H1 (cell line): ENCODE measurements at places on chromosomes 13 and 19. TPM values are rescaled to one million over a fixed set of nuclear protein-coding genes. Genes with fewer than 3 reads are reported as not detected.

GRCh38 chr13:50026788-50027473 is 11.7 kb downstream of the KCNRG start:
- no peak overlapping the region for H3K27ac ChIP-seq
- DNase-seq = no peak
- H3K4me3 ChIP-seq = no peak overlapping the region
- no peaks in the 10 kb centered on the region for H3K36me3 ChIP-seq

- H3K4me3 ChIP-seq = peak overlapping the region; percentile 98
- DNase-seq = no peak
- H3K4me1 ChIP-seq = no peaks in the 10 kb centered on the region
- H3K36me3 ChIP-seq = no peaks in the 10 kb centered on the region
- H3K27ac ChIP-seq = peak overlapping the region; percentile 99; the same call in 1 of the 2 replicates
Observed at GRCh38 chr19:37217480-37217774, 587 bp upstream of the ZNF383 start.

- H3K4me3 ChIP-seq = no peak overlapping the region
- no peak for DNase-seq
- peaks cover 31% of the 10 kb centered on the region for H3K27me3 ChIP-seq
- no peak overlapping the region for H3K27ac ChIP-seq
- no peaks in the 10 kb centered on the region for H3K36me3 ChIP-seq
Observed at GRCh38 chr13:25375727-25376358, 4.1 kb downstream of the ATP8A2 start.

Gene TSSK6
- polyA plus RNA-seq = 7.8 and 12.1 TPM in 2 replicates

Gene RFC3
- 17.0 and 26.4 TPM in 2 replicates for polyA plus RNA-seq

DNA sequence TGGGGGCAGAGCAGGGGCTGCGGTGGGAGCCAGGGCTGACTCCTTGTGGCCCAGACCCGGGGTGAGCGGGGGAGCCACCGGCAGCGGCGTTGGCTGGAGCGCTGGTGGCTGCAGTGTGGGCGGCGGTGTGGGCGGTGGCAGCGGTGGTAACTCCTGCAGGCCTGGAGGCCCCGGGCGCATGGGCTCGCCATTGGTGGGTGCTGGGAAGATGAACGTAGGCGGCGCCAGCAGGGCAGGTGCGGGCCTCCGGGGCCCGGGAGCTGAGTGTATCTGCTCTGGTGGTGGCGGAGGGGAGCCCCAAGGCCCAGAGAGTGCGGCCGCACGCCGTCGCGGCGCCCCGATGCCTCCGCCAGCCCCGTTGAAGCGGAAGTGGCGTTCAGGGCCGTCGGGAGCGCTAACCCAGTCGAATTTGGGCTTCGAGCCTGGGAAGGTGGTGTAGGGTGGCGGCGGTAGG is 2.0 kb downstream of the GGN start:
- H3K27me3 ChIP-seq = no peaks in the 10 kb centered on the region
- DNase-seq = no peak
- no peak overlapping the region for H3K27ac ChIP-seq
- peaks cover 10% of the 10 kb centered on the region for H3K36me3 ChIP-seq
- no peak overlapping the region for H3K4me3 ChIP-seq

- no peak overlapping the region for H3K4me3 ChIP-seq
- H3K4me1 ChIP-seq = no peaks in the 10 kb centered on the region
- H3K27me3 ChIP-seq = no peaks in the 10 kb centered on the region; the same call in 1 of the 2 replicates
- H3K27ac ChIP-seq = no peak overlapping the region
- no peaks in the 10 kb centered on the region; the same call in 1 of the 2 replicates for H3K36me3 ChIP-seq
- DNase-seq = no peak
Observed at GRCh38 chr13:113538689-113539058, 45.9 kb upstream of the TFDP1 start.

DNA sequence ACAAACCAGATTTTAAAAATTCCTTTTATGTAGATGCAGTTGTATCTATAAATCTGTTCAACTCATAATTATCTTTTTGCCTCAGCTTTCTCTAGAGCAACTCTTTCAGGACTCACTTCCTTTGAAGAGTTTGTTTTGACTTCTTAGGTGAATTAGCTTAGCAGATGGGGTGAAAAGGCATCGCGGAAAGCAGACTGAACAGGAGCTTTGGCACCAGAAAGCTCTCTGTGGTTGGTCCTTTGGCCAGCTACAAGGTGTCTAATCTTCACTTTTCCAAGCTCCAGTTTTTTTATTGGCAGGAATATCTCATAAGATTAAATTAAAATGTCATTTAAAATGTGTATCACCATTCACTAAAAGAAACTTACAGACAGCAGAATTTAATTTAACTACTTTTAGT is 60.6 kb upstream of the KLF12 start:
- H3K4me1 ChIP-seq = no peaks in the 10 kb centered on the region
- H3K27ac ChIP-seq = no peak overlapping the region
- H3K27me3 ChIP-seq = no peaks in the 10 kb centered on the region
- DNase-seq = no peak
- no peaks in the 10 kb centered on the region for H3K36me3 ChIP-seq
- H3K4me3 ChIP-seq = no peak overlapping the region

DNA sequence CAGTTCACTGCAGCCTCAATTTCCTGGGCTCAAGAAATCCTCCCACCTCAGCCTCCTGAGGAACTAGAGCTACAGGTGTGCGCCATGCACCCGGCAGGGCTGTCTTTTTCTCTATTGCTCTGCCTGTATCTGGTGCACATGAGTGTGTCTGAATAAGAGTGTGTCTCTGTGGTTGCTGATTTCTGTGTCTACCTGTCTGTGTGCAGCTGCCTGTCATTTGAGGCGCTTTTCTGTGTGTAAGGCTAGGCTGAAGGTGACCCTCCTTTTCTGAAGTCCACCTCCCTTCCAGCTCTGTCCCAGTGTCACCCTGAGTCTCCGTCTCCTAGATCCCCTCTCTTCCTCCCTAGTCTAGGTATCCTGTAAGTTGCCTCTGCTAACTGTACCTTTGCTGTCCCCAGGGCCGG is 1.5 kb upstream of the PRR12 start:
- H3K27me3 ChIP-seq = no peaks in the 10 kb centered on the region
- peaks cover 4% of the 10 kb centered on the region for H3K4me1 ChIP-seq
- peak overlapping the region; percentile 43; the same call in 1 of the 2 replicates for H3K4me3 ChIP-seq
- H3K36me3 ChIP-seq = peaks cover 6% of the 10 kb centered on the region
- no peak for DNase-seq

DNA sequence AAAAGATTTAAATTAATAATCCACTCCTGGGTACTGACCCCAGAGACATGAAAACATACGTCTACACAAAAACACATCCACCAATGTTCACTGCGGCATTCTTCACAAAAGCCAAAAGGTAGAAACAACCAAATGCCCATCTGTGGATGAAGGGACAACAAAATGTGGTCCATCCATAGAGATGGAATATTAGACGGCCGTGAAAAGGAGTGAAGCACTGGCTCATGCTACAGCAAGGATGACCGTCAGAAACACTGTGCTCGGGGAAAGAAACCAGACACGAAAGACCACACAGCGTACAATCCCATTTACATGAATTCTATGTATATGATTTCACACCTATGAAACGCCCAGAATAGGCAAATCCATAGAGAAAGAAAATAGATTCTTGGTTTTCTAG is 6.1 kb downstream of the RDH13 start:
- H3K27ac ChIP-seq = no peak overlapping the region
- H3K36me3 ChIP-seq = peaks cover 6% of the 10 kb centered on the region; the same call in 1 of the 2 replicates
- H3K4me1 ChIP-seq = no peaks in the 10 kb centered on the region
- H3K27me3 ChIP-seq = no peaks in the 10 kb centered on the region

DNA sequence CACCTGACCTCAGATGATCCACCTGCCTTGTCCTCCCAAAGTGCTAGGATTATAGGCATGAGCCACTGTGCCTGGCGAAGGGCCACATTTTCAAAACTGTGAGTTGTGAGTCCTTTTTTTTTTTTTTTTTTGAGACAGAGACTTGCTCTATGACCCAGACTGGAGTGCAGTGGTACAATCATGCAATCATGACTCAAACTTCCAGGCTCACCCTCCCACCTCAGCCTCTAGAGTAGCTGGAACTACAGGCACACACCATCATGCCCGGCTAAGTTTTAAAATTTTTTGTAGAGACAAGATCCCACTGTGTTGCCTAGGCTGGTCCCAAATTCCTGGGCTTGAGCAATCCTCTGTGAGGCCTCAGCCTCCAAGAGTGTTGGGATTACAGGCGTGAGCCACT is 3.8 kb upstream of the MYPOP start:
- no peaks in the 10 kb centered on the region for H3K36me3 ChIP-seq
- no peak for DNase-seq
- no peaks in the 10 kb centered on the region for H3K4me1 ChIP-seq
- H3K27me3 ChIP-seq = peaks cover 4% of the 10 kb centered on the region; the same call in 1 of the 2 replicates
- no peak overlapping the region for H3K27ac ChIP-seq
- no peak overlapping the region for H3K4me3 ChIP-seq

DNA sequence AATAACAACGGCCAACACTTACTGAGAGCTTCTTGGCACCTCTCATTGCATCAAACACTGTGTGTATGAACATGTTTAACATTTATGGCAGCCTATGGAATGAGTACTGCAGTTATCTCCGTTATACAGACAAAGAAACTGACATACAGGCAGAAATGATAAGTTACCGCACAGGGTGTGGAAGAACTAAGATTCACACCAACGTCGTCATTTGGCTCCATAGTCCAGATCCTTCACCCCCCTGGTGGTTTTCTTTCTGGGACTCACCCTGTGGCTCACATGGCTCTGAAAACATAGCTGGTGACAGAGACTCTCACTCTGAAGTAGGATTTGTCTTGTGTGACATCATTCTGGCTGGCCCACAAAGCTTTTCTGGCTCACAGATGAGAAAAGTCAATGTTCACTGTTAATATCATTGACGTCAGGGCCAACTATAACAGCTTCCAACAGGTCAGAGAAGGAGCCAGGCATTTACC is 230.1 kb downstream of the DLEU7 start:
- no peak overlapping the region for H3K27ac ChIP-seq
- H3K27me3 ChIP-seq = no peaks in the 10 kb centered on the region
- no peaks in the 10 kb centered on the region for H3K4me1 ChIP-seq
- no peak overlapping the region for H3K4me3 ChIP-seq

DNA sequence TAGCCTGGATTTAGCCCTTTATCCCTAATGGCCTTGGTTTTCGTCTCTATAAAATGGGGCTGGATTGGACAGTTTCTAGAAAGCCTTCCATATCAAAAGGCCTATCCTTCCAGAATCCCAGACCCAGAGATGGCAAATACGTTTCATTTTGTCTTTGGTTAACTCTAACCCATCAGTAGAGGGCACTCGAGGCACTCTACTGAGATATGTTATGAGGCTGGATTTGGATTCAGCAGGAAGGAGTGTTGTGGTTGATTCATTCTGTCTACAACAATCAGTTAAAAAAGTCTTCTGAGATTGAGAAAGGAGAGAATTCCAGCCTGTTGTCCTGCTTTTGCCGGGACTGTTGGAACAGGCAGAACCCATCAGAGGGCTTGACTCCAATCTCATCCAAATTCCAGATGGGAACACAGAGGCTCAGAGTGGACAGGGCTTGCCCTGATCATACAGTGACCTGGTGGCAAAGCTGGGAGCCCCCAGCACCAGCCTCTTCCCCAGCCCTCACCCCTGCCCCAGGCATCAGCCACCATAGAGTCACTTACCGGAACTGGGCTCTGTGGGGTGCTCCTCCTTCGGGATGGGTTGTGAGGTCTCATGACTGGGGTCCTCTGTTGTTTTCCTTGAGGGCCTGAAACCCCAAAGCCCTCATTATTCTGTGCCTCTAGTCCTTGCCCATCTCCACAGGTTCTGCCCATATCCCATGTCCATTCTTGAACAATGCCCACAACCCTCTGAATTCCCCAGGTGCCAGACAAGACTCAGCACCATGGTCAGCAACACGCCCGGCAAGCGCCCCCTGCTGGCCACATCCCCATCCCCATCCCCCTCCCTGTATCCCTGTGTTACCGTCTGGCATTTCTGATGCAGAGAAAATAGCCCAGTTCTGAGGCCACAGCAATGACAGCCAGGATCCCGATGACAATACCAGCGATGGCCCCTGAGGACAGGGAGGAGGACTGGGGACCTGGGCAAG is 12.3 kb upstream of the ZNF180 start:
- H3K4me1 ChIP-seq = no peaks in the 10 kb centered on the region
- peak; percentile 31 for DNase-seq
- no peak overlapping the region for H3K4me3 ChIP-seq
- H3K27ac ChIP-seq = no peak overlapping the region
- no peaks in the 10 kb centered on the region for H3K27me3 ChIP-seq

Gene CGB3
- polyA plus RNA-seq = 0.09 TPM in 1 of 2 replicates, not detected in the other

- no peaks in the 10 kb centered on the region for H3K36me3 ChIP-seq
- H3K27me3 ChIP-seq = peaks cover 44% of the 10 kb centered on the region
- no peak overlapping the region for H3K4me3 ChIP-seq
Observed at GRCh38 chr19:45218426-45218825, 26.8 kb downstream of the EXOC3L2 start.

Gene RGL3
- polyA plus RNA-seq = 36.9 and 78.7 TPM in 2 replicates

GRCh38 chr13:48542581-48543341 is 9.9 kb upstream of the RCBTB2 start:
- no peak overlapping the region for H3K4me3 ChIP-seq
- no peaks in the 10 kb centered on the region for H3K4me1 ChIP-seq
- no peaks in the 10 kb centered on the region for H3K36me3 ChIP-seq
- no peaks in the 10 kb centered on the region for H3K27me3 ChIP-seq
- H3K27ac ChIP-seq = no peak overlapping the region
- DNase-seq = no peak

Gene ATCAY
- 24.4 and 31.6 TPM in 2 replicates for polyA plus RNA-seq

- no peak for DNase-seq
- no peak overlapping the region for H3K4me3 ChIP-seq
- no peak overlapping the region for H3K27ac ChIP-seq
- no peaks in the 10 kb centered on the region for H3K27me3 ChIP-seq
- no peaks in the 10 kb centered on the region for H3K36me3 ChIP-seq
Observed at GRCh38 chr19:41705393-41706174, 2.8 kb upstream of the CEACAM5 start.

Gene PDE4A
- 2.0 and 3.4 TPM in 2 replicates for polyA plus RNA-seq

- no peak for DNase-seq
- no peaks in the 10 kb centered on the region for H3K36me3 ChIP-seq
- no peaks in the 10 kb centered on the region for H3K27me3 ChIP-seq
- no peak overlapping the region for H3K27ac ChIP-seq
- H3K4me1 ChIP-seq = peaks cover 5% of the 10 kb centered on the region; the same call in 1 of the 2 replicates
Observed at GRCh38 chr13:20475927-20476691, 49.5 kb downstream of the CRYL1 start.

Gene SHANK1
- 1.1 and 1.2 TPM in 2 replicates for polyA plus RNA-seq

DNA sequence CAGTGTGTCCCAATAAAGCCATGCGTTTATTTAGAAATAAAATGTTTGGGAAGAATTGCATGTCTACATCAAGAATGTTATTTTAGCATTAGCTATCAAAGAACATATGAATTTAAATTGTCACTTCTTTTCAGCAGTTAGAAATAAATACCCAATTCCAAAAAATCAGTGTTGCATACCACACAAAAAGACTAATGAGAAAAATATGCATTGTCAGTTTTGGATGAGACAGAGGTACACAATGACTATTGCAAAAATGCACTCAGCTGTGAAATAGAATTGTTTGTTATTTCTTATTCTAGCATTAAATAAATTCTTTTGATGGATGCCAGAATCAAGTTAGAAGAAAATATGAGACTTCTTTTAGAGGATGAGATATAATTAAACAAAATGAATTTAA is 833.9 kb downstream of the SLITRK1 start:
- H3K27me3 ChIP-seq = no peaks in the 10 kb centered on the region
- H3K4me3 ChIP-seq = no peak overlapping the region
- no peaks in the 10 kb centered on the region for H3K4me1 ChIP-seq
- DNase-seq = no peak
- no peak overlapping the region for H3K27ac ChIP-seq
- H3K36me3 ChIP-seq = no peaks in the 10 kb centered on the region

Gene PROZ
- polyA plus RNA-seq = 0.05 TPM in 1 of 2 replicates, not detected in the other

- H3K27ac ChIP-seq = no peak overlapping the region
- no peak overlapping the region for H3K4me3 ChIP-seq
- no peaks in the 10 kb centered on the region for H3K27me3 ChIP-seq
- no peaks in the 10 kb centered on the region for H3K36me3 ChIP-seq
- H3K4me1 ChIP-seq = peaks cover 22% of the 10 kb centered on the region
Observed at GRCh38 chr13:107835339-107836018, 379.9 kb downstream of the LIG4 start.

GRCh38 chr13:36302289-36302688 is 4.7 kb upstream of the CCDC169 start:
- peaks cover 13% of the 10 kb centered on the region; the same call in 1 of the 2 replicates for H3K4me1 ChIP-seq
- peaks cover 4% of the 10 kb centered on the region for H3K36me3 ChIP-seq
- no peak overlapping the region for H3K4me3 ChIP-seq
